NCI-H1436 treated with DMSO at 0.1 percent for 48 hours (cell line): ENCODE measurements at places on chromosomes 16 and 17.

- DNase-seq, result no peak
These were observed 28.8 kb downstream of the PDIA2 start for GRCh38 chr16:311725-312124.

- DNase-seq, result peak; percentile 78
These were observed 23.4 kb downstream of the SLC25A10 start for GRCh38 chr17:81735264-81736102.

DNA sequence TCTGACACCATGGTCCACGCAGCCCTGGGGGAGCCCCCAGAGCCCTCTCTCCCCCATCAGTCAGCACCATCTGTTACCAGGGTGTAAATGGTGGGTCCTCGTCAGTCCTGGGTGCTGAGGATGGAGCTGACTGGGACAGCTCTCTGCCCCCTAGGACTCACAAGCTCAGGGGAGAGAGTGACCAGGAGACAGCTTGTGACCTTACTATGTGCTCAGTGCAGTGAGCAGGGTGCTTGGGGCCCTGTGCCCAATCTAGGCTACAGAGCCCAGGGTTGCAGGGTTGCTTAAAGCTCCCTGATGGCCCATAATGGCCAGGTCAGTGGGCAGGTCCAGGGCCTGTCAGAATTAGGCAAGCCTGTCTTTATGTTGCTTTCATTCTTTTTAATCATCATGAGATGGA, 11.3 kb downstream of the MMP2 start:
- no peak for DNase-seq

- DNase-seq, result no peak
These were observed 50.9 kb downstream of the ENGASE start for GRCh38 chr17:79125503-79125902.

DNA sequence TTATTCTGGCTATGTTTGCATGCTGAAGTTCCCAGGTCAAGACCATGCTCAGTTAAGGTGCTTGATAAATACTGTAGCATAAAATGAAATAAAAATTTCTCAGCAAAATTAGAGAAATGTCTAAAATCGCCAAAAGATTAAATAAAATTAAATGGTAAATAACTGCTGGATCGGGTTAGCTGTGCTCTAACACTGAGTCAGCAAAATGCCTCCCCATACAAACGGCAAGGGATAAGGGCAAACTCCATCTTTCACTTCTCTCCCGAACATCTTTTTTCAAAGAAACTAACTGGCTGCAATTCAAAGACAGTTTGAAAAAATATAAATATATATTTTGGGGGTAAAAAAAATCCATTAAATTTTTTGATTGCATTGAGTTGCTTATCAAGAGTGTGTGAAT, 162.2 kb upstream of the ZFHX3 start:
- DNase-seq, result no peak

- no peak for DNase-seq
These were observed 9.8 kb downstream of the PGS1 start for GRCh38 chr17:78387977-78388941.

DNA sequence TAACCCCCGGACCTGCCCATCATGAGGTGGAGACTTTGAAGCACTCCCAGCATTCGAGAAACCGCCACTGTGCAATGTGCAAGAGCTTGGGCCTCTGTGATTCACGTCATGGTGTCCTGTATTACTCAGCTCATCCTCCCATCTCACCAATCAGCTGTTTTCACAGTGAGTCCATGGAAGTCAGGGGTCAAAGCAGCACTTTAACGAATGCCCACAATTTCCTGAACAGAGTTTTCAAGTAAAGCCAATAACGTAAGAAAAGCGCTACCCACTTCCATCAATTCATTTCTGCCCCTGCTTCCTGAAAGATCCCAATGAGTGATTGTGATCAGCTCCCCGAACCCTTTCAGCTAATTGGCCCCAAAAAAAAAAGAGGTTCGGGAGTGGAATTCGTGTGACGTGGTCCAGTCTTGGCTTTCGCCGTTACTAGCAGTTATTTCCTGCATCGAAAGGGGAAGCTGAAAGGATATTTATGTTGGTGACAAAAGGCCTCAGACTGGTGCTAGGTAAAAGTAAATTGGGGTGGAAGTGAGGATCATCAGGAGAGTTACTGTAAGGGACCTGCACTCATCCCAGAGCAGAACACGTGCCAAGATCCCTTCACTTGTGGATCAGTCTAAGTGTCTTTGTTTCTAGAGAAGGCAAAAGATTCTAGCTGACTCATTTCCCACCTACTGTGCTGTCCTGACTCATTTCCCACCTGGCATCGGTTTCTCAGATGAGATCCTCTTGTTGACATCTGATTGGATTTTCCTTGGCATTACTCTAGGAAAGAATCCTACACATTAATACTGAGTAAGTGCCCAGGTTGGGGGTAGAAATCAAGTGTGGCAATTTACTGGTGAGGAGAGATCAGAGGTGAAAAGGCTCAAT, 136.7 kb upstream of the NUDT7 start:
- no peak for DNase-seq

DNA sequence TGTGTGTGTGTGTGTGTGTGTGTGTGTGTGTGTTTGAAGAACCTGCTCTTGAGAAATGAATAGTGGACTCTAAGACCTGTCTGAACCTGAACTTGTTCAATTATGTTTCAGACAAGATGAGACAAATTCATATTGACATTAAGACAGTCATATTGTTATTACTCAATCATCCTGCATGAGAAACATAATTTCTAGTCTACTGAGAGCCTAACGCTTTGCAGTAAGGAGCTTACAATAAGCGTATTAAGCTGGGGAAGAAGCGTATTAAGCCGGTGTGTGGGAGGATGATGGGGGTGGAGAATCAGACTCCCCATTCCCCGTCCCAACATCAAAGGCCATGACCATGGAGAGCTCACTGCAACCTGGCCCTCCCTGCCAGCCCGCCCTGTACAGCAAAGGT, 22.4 kb upstream of the MNT start:
- DNase-seq, result peak; percentile 39

DNA sequence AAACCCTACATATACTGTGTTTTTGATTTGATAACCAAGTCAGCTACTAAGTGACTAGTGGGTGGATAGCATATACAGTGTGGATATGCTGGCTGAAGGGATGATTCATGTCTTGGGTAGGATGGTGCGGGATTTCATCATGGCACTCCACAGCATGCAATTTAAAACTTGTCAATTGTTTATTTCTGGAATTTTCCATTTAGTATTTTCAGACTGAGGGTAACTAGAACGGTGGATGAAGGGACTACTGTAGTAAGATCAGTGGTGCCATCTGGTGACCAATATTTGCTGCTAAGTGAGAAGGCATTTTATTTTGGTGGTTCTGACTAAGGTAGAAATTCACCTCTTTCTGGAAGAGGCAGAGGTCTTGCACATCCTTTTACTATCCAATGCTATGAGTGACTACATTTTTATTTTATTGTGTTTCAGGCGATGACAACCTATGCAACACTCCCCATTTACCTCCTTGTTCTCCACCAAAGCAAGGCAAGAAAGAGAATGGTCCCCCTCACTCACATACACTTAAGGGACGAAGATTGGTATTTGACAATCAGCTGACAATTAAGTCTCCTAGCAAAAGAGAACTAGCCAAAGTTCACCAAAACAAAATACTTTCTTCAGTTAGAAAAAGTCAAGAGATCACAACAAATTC, 3.1 kb downstream of the CDC6 start:
- peak; percentile 21 for DNase-seq

- no peak for DNase-seq
These were observed 22.0 kb downstream of the CCDC102A start for GRCh38 chr16:57514371-57514770.

DNA sequence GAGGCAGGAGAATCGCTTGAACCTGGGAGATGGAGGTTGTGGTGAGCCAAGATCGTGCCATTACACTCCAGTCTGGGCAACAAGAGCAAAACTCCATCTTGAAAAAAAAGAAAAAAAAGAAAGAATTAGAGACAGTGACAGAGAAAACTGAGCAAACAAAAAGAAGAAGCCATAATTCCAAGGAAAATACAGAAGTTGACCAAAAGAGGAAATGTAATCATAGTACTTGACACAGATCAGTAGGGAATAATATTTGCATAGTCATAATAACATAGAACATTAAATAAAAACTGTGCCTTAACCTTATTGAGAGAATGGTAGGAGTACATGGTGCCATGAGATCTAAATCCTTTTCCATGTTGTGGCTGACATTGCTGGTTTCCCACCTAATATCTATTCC, 14.7 kb upstream of the USP31 start:
- DNase-seq, result no peak

DNA sequence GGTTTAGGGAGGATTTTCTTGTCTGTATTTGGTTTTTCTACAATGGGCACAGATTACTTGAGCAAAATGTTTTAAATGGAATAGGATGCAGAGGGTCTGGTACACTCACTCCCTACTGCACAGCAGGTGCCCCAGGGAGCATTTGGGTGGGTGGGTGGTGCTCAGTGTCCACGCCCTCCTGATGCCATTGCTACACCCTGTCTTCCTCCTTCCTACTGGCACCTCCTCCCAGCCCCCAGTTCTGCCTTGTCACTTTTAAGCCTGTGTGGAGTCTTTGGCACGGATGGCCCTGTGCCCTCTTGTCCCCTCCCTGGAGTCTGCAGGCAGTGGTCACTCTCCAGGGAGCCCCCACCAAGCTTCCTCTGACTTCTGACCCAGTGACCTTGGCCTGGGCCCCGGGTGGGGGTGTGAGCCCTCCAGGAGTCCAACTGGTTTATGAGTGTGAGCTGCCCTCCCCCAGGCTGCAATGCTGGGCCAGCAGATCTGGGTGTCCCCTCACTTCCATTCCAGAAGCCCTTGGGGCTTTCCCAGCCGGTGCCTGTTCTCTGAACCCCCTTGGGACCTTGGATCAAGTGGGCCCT, 15.5 kb downstream of the LLGL2 start:
- no peak for DNase-seq

DNA sequence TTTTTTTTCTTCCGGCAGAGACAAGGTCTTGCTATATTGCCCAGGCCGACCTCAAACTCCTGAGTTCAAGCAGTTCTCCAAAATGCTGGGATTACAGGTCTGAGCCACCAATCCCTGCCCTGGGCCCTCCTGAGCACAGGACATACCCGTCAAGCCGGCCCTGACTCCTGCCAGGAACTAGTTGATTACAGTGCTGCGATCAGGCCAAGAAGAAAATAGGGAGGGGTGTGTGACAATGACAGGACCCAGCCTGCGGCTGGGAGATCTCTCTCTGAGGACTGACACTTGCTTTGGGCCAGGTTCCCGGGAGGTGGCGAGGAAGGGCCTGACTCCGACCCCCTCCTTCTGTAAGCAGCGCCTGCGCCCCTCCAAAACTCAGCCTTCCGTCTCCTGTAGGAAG, 276.6 kb downstream of the MRTFB start:
- DNase-seq, result no peak

DNA sequence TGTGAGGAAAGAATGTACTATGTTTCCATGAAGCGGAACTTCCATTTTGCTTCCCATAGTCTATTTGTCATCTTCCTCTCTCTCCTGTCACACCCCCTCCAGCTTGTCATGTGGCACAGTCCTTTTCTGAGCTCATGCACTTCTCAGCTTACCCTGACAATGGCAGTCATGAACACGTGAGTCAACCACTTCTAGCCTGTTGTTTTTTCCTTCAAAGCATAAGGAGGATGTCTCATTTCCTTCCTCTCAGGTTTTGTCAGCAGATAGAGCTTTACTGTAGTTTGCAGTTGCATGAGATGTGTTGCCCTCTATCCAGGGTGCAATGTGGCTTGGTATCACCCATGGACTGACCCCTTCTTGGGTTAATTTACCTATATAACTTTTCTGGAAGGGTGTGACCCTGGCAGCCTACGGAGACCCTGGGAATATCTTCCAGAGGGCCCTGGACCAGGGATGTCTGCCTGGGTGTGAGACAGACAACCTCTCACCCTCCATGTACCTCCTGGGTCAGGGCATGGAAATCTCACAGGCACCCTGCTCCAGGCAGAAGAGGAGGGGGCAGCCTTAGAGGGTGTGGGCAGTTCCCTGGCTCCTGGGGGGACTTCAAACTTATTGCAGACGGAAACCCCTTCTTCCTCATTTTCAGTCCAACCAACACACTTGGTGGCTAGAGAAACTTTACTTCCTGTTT, 4.0 kb upstream of the ZNF267 start:
- DNase-seq, result no peak

DNA sequence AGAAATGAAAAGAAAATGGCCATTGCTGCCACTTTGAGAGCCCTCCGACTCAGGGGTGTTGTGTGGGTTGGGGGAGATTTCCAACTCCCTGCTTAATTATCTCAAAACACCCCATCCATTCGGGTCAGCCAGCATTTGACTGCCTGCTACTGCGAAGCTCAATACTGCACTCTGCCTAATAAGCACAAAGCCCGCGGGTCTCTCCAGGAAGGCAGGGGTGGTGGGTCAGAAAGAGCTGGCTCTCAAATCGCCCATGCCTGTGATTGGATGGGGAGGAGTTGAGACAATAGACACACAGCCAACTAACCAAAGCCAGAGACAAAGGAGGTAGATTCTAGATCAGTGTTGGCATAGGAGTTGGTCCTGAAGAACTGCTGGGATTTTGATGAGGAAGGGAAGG, 2.3 kb upstream of the XAF1 start:
- DNase-seq, result no peak

DNA sequence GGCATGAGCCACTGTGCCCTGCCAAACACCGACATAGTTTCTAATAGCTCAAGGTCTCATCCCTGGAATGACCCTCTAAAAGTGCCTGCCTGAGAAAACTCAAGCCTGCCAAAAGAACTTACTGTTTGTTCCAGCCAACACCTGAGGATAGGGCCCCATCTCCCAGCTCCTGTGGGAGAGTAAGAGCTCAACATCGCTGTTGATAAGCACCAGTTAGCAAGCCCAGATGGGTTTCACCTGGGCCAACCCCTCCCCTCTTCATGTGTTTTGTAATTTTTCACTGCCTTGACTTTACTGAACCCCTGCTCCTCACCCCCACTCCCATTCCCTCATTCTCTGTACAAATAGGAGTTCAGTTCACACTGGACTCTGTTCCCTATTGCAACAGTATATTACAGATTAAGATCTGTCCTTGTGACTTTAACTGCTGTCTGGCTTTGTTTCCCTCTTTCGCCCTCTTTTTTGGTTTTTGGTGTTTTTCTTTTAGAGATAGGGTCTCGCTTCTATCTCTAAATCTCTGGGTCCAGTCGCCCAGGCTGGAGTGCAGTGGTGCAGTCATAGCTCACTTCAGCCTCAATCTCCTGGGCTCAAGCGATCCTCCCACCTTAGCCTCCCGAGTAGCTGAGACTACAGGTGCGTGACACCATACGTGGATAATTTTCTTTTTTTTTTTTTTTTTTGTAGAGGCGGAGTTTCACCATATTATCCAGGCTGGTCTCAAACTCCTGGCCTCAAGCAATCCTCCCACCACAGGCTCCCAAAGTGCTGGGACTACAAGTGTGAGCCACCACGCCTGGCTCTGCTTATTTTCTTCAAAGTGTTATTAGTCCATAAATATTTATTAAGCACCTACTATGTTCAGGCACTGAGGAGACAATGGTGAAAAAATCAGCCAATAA, 12.3 kb downstream of the NUPR1 start:
- no peak for DNase-seq

GRCh38 chr17:72116661-72117521, 3.9 kb upstream of the SOX9 start:
- no peak for DNase-seq
